Activated naive CD4-positive, alpha-beta T cell treated with anti-CD3 and anti-CD28 coated beads for 36 hours (primary cell): ENCODE measurements at places on chromosomes 3 and 15. TPM values are rescaled to one million over a fixed set of nuclear protein-coding genes. Genes with fewer than 3 reads are reported as not detected.

- H3K27ac ChIP-seq = no peak overlapping the region
- no peaks in the 10 kb centered on the region for H3K36me3 ChIP-seq
- no peak for DNase-seq
- no peaks in the 10 kb centered on the region for H3K4me1 ChIP-seq
These were observed 210.0 kb upstream of the TRIM42 start for GRCh38 chr3:140467796-140468315.

GRCh38 chr15:68528626-68529290 lies 50.0 kb upstream of the CORO2B start:
- H3K4me3 ChIP-seq = no peak overlapping the region
- H3K27ac ChIP-seq = no peak overlapping the region
- H3K27me3 ChIP-seq = peaks cover 3% of the 10 kb centered on the region
- no peak for DNase-seq
- peaks cover 10% of the 10 kb centered on the region for H3K36me3 ChIP-seq

- H3K27me3 ChIP-seq = peaks cover 4% of the 10 kb centered on the region
- peak; percentile 15 for DNase-seq
- no peak overlapping the region for H3K27ac ChIP-seq
- no peaks in the 10 kb centered on the region for H3K36me3 ChIP-seq
These were observed 281.9 kb downstream of the TLE3 start for GRCh38 chr15:69815793-69816192.

GRCh38 chr3:58217209-58217811 lies 6.5 kb upstream of the DNASE1L3 start:
- H3K4me3 ChIP-seq = no peak overlapping the region
- H3K36me3 ChIP-seq = no peaks in the 10 kb centered on the region
- H3K27me3 ChIP-seq = no peaks in the 10 kb centered on the region
- peak; percentile 73 for DNase-seq

DNA sequence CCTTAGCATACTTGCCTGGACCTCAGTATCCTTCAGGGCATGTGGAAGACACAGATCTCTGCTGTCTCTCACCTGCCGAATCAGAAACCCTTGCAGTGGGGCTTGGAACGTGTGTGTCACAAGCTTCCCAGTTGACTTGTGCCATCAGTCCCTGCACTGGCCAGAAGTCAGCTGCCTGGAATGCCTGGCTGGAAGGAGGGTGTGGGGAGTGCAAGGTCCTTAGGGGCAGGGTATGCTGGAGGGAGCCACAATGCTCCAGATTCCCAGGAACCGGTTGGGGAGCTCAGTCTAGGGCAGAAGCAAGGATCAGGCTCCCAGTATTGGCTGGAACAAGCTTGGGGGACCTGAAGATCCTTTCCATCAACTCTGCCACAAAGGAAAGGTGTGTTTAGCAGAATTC lies 27.1 kb downstream of the SPSB4 start:
- H3K27ac ChIP-seq = no peak overlapping the region
- H3K4me1 ChIP-seq = peaks cover 16% of the 10 kb centered on the region
- no peaks in the 10 kb centered on the region for H3K27me3 ChIP-seq
- no peak overlapping the region for H3K4me3 ChIP-seq
- no peaks in the 10 kb centered on the region for H3K36me3 ChIP-seq
- no peak for DNase-seq

- no peak overlapping the region for H3K27ac ChIP-seq
- H3K4me3 ChIP-seq = no peak overlapping the region
- no peaks in the 10 kb centered on the region for H3K27me3 ChIP-seq
- H3K36me3 ChIP-seq = no peaks in the 10 kb centered on the region
- H3K4me1 ChIP-seq = no peaks in the 10 kb centered on the region
- DNase-seq = no peak
These were observed 397.4 kb upstream of the AZI2 start for GRCh38 chr3:28745916-28746617.

- no peak for DNase-seq
- no peaks in the 10 kb centered on the region for H3K27me3 ChIP-seq
- H3K27ac ChIP-seq = no peak overlapping the region
- H3K4me3 ChIP-seq = no peak overlapping the region
- no peaks in the 10 kb centered on the region for H3K36me3 ChIP-seq
These were observed 528.8 kb downstream of the SHQ1 start for GRCh38 chr3:72319194-72320094.

DNA sequence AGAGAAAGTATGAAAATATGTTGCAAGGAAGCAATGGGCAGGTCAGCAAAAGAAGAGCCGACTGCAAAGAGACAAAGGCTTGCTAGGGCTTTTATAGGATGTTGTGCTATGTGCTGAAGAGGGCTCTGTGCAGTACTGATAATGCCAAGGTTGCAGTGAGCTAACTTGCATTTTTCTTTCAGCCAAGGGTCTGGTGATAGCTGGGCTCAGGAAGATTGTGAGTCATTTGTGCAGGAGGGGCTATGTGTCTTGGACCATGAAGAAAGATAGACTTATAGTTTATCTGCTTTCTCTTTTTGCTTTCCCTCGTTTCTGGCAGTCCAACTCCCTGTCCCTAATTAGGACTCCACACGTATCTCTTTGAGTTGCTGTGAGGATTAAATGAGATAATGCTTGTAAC lies 64.5 kb upstream of the LRIG1 start:
- no peak overlapping the region for H3K4me3 ChIP-seq
- no peaks in the 10 kb centered on the region for H3K36me3 ChIP-seq
- H3K27ac ChIP-seq = no peak overlapping the region
- no peak for DNase-seq
- no peaks in the 10 kb centered on the region for H3K27me3 ChIP-seq

CD96 gene
- 52.7 TPM for total RNA-seq

CYP8B1 gene
- not detected for total RNA-seq

TRPM1 gene
- total RNA-seq = not detected

DGKG gene
- 0.25 TPM for total RNA-seq

TRA2B gene
- total RNA-seq = 172 TPM

SCN5A gene
- total RNA-seq = 0.31 TPM
